ENCODE measurements at places on chromosomes 4 and X. TPM values are rescaled to one million over a fixed set of nuclear protein-coding genes. Genes with fewer than 3 reads are reported as not detected.

GRCh38 chr4:112865443-112865842, 184.0 kb upstream of the ANK2 start:
- H3K4me1 ChIP-seq = no peaks in the 10 kb centered on the region
- DNase-seq = no peak
- H3K4me3 ChIP-seq = no peak overlapping the region
- no peak overlapping the region for H3K27ac ChIP-seq
- no peaks in the 10 kb centered on the region for H3K36me3 ChIP-seq
- H3K27me3 ChIP-seq = no peaks in the 10 kb centered on the region

The DCUN1D4 gene
- 30.4 TPM for total RNA-seq

The RASGEF1B gene
- total RNA-seq = not detected

DNA sequence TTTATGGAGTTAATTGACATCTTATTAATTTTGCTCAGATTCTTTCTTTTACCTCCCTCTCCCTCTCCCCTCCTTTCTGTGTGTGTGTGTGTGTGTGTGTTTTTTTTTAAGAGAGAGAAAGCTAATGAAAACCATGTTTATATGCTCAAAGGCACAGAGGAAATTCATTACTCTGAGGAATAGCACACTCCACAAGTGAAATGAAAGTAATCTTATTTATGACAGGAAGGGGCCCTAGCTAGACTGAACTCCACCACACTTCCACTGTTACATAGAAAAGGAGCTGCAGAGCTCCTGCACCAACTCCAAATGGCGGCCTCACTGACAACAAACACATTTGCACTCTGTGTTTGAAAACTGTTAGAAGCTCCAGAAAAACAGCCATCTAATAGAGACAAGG, 150.6 kb downstream of the RASL11B start:
- H3K27me3 ChIP-seq = no peaks in the 10 kb centered on the region
- H3K27ac ChIP-seq = no peak overlapping the region
- H3K36me3 ChIP-seq = no peaks in the 10 kb centered on the region
- DNase-seq = no peak

DNA sequence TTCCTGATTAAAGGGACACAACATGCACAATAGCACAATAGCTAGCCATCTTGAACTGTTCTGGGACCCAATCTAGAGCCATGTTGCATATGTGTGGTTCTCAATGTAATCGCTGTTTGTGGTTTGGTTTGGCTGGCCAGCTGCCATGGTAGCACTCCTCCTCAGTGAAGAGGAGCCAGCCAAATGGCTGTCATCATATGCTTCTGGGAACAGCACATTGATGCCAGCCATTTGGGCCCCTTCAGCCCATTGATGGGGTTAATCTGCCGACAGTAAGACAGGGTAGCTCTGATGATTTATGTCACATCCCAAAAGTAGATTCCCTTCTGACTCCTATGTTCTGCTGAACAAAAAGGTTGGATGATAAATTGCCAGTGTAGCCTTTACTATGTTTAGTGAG, 48.5 kb downstream of the AWAT2 start:
- no peak overlapping the region for H3K4me3 ChIP-seq
- DNase-seq = no peak
- no peak overlapping the region for H3K27ac ChIP-seq
- no peaks in the 10 kb centered on the region for H3K4me1 ChIP-seq

The APELA gene
- not detected for total RNA-seq

DNA sequence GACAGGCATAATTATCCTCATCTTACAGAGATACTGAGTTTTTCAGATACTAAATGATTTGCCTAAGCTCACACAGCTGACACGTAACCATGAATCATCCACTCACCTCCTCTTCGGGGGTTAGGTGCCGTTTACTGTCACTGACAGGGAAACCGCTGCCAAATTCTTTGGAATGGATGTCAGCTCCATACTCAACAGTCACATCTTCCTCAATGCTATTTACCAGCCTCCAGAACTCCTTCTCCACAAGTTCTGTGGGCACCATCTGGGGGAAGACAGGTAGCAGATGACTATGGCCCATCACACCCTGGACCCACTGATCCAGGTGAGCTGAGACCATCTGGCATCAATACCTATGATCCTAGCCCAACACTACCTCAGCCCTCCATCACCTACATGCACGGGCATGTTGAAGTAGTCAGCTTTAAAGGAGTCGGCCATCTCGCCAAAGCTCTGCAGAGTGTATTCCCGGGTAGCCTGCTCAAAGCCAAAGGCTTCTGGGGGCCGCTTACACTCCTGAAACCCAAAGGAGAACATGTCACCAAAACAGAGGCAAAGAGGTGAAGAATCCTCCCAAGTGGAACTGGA, 13.5 kb downstream of the KDM5C start:
- peaks cover 54% of the 10 kb centered on the region for H3K36me3 ChIP-seq
- no peaks in the 10 kb centered on the region for H3K27me3 ChIP-seq
- H3K27ac ChIP-seq = no peak overlapping the region
- no peak for DNase-seq

GRCh38 chrX:33178690-33179089, 32.7 kb downstream of the DMD start:
- no peaks in the 10 kb centered on the region for H3K27me3 ChIP-seq
- H3K36me3 ChIP-seq = no peaks in the 10 kb centered on the region
- H3K27ac ChIP-seq = no peak overlapping the region
- no peak overlapping the region for H3K4me3 ChIP-seq

DNA sequence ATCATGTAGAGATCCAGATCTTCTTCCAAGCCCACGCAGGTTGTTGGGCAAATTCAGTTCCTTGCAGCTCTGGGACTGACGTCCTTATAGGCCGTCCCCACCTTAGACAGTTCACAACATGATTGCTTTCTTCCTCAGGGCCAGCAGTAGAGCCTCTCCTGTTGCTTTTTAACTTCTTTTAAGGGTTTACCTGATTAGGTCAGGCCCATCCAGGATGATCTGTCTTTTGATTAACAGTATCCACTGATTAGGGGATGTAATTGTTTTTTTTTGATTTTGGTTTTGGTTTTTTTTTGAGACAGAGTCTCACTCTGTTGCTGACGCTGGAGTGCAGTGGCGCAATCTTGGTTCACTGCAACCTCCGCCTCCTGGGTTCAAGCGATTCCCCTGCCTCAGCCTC, 109.1 kb upstream of the BMPR1B start:
- no peak for DNase-seq
- H3K36me3 ChIP-seq = peaks cover 22% of the 10 kb centered on the region
- no peaks in the 10 kb centered on the region for H3K4me1 ChIP-seq
- H3K27me3 ChIP-seq = no peaks in the 10 kb centered on the region
- H3K27ac ChIP-seq = no peak overlapping the region

DNA sequence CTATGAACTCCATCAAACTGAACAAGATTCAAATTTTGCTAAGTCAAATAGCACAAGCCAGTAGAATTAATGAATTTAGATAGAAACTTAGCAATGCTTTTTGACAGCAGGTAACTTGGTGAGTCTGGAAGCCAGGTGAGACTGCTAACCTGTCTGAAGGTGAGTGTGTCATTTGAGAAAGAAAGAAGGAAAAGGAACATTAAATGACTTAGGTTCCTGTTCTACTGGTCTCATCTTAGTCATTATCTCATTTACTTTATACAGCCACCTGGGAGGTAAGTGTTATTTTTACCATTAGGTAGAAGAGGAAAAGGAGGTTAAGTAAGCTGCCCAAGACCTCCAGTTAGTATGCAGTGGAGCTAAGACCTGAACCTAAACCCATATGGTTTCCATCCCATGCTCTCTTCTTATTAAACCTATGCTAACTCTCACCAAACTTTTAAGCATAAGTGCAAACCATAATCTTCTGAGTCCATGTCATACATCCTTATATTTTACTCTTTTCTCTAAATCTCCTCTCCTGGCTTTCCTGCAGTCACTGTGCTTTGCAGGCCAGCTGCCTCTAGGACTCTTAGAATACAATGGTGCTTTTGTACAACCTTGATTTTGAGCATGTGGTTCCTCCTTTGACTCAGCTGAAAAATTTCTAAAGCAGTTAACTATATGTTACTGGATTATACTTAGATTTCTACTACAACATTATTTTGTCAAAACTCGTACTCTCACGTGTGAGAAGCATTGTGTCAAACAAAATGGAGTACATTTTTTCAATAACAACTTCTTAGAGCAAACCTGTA, 68.5 kb downstream of the ATP10D start:
- no peaks in the 10 kb centered on the region for H3K27me3 ChIP-seq
- H3K4me1 ChIP-seq = no peaks in the 10 kb centered on the region
- H3K36me3 ChIP-seq = no peaks in the 10 kb centered on the region
- H3K4me3 ChIP-seq = no peak overlapping the region
- no peak overlapping the region for H3K27ac ChIP-seq

DNA sequence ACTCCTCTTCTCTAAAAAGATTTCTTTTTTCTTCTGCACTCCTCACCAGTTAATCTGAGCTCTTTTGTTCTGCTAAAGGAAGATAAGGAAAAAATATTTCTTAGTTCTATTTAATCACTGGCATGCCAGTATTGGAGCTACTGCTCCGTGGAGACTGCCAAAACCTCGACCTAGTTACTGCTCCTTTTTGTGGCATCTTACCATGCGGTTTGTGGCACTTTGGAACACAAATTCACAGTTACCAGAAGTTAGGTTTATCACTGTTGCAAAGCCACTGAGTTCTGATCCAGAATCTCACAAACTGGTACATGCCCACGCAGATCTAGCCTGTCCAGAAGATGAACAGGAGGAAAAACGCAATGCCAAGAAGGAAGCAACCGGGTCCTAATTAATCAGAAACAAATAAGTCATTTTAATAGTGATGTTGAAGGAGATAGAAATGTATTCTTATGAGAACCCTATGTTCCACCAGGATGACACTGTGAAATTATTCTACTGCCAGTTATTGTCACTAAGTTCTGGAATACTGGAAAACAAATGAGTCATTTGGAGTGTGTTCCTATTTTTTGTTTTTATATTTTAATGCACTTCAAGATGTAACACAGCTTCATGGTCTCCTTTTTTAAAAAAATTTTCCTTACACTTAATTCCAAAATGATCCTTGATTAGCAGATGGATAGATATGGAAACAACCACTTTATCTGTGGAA, 106.7 kb upstream of the GK2 start:
- no peak overlapping the region for H3K4me3 ChIP-seq
- H3K27me3 ChIP-seq = no peaks in the 10 kb centered on the region
- H3K4me1 ChIP-seq = no peaks in the 10 kb centered on the region
- no peaks in the 10 kb centered on the region for H3K36me3 ChIP-seq
- H3K27ac ChIP-seq = no peak overlapping the region
